ENCODE measurements at places on chromosomes 3 and 15.
A peak's percentile ranks its signal among the peaks of the same experiment; 100 is the strongest.

DNA sequence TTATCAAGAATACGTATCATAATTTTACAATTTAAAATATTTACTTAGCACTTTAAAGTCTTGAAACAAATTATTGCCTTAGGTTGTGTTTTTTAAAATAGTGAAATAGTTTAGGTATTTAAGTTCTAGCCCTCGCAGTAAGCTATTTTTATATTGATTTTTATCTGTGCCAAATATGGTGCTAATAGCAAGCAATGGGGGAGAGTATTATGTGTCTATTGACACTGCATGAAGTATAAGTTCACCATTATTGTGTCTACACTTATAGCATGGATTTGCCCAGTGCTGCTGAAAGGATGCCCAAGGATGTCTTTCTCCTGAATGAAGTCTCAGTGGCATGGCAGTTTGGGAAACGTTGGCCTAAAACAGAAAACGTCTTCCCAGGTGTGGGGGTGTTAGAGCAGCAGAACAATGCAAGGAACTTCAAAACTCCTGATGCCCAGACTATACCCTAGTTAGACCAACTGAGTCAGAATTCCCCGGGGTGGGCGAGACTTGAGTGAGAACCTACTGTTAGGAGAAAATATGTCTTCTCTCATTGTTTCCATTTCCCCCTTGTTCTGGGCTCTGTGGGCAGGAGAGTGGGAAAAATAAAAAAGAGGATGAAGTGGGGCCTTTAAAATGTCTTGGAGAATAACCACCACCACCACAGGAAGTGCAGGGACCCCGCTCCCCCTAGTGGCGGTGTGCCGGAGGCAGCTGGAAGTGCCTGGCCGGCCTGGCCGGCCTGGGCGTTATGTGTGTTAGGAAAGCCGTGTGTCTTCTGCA, 104.2 kb upstream of the SLC7A14 start:
- no peak overlapping the region for H3K4me3 ChIP-seq
- DNase-seq: peak; percentile 75
- H3K27me3 ChIP-seq: no peaks in the 10 kb centered on the region
- peaks cover 2% of the 10 kb centered on the region for H3K4me1 ChIP-seq

GRCh38 chr3:175199961-175200360, 340.8 kb downstream of the NAALADL2 start:
- no peaks in the 10 kb centered on the region for H3K27me3 ChIP-seq
- no peak overlapping the region for H3K4me3 ChIP-seq
- no peak for DNase-seq
- no peaks in the 10 kb centered on the region for H3K36me3 ChIP-seq
- no peaks in the 10 kb centered on the region for H3K4me1 ChIP-seq

DNA sequence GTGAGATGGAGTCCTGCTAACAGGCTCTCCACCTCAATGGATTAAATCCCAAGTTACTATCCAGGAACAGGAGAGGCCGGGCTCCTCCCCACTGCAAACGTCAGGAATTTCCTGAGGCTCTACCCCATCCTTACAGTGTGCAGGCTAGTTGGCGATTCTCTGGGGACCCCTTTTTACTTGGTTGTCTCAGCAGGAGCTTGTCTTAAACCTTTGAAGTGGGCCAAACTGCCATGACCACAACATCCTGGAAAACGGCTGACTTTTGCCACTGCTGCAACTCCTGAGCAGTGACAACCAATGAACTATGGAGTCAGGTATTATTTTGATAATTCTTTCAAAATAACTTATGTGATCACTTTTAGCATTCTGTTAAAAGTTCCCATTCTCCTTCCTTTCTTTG, 440.9 kb upstream of the CCDC54 start:
- no peaks in the 10 kb centered on the region for H3K27me3 ChIP-seq
- no peak overlapping the region for H3K4me3 ChIP-seq
- H3K36me3 ChIP-seq: no peaks in the 10 kb centered on the region
- H3K27ac ChIP-seq: no peak overlapping the region

DNA sequence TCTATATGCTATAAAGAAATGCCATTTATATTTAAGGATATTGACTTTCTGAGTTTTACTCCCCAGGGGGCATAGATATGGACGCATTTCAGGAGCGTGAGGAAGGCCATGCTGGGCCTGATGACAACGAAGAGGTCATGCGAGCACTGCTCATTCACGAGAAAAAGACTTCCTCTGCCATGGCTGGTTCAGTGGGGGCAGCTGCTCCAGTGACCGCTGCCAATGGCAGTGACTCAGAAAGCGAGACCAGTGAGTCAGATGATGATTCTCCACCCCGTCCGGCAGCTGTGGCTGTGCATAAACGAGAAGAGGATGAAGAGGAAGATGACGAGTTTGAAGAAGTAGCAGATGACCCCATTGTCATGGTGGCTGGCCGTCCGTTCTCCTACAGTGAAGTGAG, 38.4 kb downstream of the GTF2E1 start:
- no peak overlapping the region for H3K27ac ChIP-seq
- no peaks in the 10 kb centered on the region for H3K27me3 ChIP-seq
- no peak for DNase-seq

DNA sequence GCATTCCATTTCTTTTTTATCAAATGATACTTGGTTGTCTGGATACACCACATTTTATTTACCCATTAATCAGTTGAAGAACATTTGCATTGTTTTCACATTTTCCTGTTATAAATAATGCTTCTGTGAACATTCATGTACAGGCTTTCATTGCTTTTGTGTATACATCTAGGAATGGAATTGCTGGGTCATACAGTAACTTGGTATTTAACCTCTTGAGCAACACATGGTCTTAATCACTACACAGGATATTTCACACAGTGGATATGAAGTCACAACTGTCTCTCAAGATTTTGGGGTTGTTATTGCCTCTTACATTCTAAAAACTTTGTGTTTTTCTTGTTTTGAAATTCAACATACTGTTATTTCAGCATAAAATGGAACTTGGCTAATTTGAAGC, 48.2 kb downstream of the C3orf85 start:
- no peak overlapping the region for H3K27ac ChIP-seq
- H3K4me3 ChIP-seq: no peak overlapping the region
- no peaks in the 10 kb centered on the region for H3K27me3 ChIP-seq

GRCh38 chr15:74011610-74012009, 17.1 kb downstream of the PML start:
- H3K4me3 ChIP-seq: no peak overlapping the region
- no peaks in the 10 kb centered on the region for H3K4me1 ChIP-seq
- DNase-seq: no peak
- H3K36me3 ChIP-seq: peaks cover under 1% of the 10 kb centered on the region

GRCh38 chr15:74062671-74063070, 19.7 kb downstream of the GOLGA6A start:
- no peak overlapping the region for H3K27ac ChIP-seq
- DNase-seq: no peak
- H3K36me3 ChIP-seq: no peaks in the 10 kb centered on the region
- no peaks in the 10 kb centered on the region for H3K27me3 ChIP-seq
- H3K4me1 ChIP-seq: no peaks in the 10 kb centered on the region

DNA sequence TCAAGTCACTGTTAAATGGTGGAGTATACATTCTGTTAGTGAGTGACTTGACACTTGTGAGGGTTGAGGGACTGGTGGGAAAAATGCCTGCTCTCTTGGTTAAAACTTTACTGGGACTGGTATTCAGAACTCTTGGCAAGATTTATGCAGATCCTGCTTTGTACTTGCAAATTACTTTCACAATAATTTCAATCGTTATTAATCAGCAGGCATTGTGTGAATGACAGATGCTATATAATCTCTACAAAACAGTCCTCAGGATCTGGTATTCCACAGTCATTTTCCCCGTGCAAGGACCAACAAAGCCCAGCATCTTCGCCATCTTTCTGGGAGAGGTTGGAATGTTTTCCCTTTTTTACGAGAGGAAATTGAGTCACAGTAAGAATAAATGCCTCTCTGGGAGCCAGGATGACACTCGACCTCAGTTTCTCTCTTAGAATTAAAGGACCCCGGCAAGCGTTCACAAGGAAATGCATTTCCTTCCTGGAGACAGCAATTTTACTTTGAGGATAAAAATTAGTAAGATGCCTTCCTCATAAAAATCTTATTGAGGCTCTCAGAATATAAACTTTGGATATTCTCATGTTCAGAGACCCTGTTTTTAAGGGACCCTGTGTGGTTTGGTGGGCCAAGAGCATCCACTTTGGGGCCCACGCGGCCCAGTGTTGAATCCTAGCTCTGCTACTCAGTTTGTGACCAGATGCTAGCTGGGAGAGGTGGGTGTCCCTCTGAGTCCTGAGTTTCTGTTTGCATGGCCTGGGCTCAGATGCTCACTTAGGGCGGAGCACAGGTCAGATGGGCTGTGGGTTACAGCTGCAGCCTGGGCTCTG, 45.3 kb upstream of the PLCL2 start:
- no peaks in the 10 kb centered on the region for H3K27me3 ChIP-seq
- no peaks in the 10 kb centered on the region for H3K36me3 ChIP-seq
- H3K27ac ChIP-seq: no peak overlapping the region

Data from mesendoderm (in vitro differentiated cells).